ENCODE measurements at places on chromosomes 6 and 20. TPM values are rescaled to one million over a fixed set of nuclear protein-coding genes. Genes with fewer than 3 reads are reported as not detected.

The TP53TG5 gene
- total RNA-seq, result 2.4 TPM

DNA sequence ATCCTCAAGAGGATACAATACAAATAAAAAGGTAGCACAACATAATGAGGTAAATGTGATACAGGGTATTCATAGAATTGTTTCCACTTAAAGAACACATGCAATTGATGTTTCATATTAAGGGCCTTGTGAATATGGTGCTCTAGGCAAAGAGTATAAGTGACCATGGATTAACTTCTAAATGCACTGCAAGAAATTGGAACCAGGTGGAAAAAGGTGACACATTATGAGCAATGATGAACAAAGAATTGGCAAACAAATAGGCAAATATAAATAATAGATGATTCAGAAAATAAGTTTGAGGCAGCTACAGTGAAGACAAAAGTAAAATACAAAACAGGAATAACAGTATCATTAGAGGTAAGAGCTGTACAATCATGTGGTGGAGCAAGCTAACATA, 192.0 kb downstream of the GRIK2 start:
- DNase-seq, result no peak
- H3K27me3 ChIP-seq, result no peaks in the 10 kb centered on the region

The GDAP1L1 gene
- total RNA-seq, result not detected

DNA sequence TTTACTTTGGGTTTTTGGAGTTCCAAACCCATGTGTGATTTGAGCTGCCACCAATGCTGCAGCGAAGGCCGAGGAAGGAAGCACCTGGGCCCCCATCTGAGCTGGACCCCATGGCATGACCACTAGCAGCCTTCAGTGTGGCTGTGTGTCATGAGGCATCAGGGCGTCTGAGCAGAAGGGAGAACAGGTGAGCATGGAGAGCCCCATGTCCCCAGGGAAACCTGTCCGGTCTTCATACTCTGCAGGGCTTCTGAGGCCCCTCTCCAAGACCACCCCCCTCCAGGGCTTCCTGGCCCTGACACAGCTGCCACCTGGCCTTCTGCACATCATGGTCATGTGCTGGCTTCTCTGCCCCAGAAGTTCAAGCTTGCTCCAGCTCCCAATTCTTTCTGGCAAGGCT, 169.1 kb upstream of the CST7 start:
- H3K27me3 ChIP-seq, result no peaks in the 10 kb centered on the region
- H3K4me1 ChIP-seq, result no peaks in the 10 kb centered on the region
- DNase-seq, result peak; percentile 23
- H3K27ac ChIP-seq, result no peak overlapping the region
- H3K4me3 ChIP-seq, result no peak overlapping the region

- H3K27ac ChIP-seq, result peak overlapping the region; percentile 36
- H3K27me3 ChIP-seq, result no peaks in the 10 kb centered on the region
- H3K4me3 ChIP-seq, result no peak overlapping the region
- H3K36me3 ChIP-seq, result no peaks in the 10 kb centered on the region
- H3K4me1 ChIP-seq, result no peaks in the 10 kb centered on the region
- no peak for DNase-seq
Measured at GRCh38 chr6:163965426-163966348, 551.2 kb downstream of the QKI start.

DNA sequence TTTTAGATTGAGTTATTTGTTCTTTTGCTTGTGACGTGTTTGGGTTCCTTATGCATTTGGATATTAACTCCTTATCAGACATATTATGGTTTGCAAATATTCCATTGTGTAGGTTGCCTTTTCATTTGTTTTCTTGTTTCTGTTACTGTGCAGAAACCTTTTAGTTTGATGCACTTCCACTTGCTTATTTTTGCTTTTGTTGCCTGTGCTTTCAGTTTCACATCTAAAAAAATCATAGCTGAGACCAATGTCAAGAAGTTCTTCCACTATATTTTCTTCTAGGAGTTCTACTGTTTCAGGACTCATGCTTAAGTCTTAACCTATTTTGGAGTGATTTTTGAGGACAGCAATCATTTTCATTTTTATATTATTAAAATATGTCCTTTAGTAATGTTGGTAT, 113.5 kb downstream of the EPM2A start:
- no peaks in the 10 kb centered on the region for H3K27me3 ChIP-seq
- H3K4me1 ChIP-seq, result no peaks in the 10 kb centered on the region
- DNase-seq, result no peak
- H3K36me3 ChIP-seq, result no peaks in the 10 kb centered on the region

The RBPJL gene
- total RNA-seq, result not detected

The WFDC2 gene
- total RNA-seq, result 304 TPM

The ADGB gene
- total RNA-seq, result not detected

- H3K4me3 ChIP-seq, result peak overlapping the region; percentile 81
- DNase-seq, result peak; percentile 94
- H3K27me3 ChIP-seq, result peaks cover 63% of the 10 kb centered on the region
Measured at GRCh38 chr20:43187476-43188233, 2.1 kb downstream of the PTPRT start.

GRCh38 chr20:57395111-57395966, 4.1 kb downstream of the RBM38 start:
- DNase-seq, result peak; percentile 77
- H3K4me1 ChIP-seq, result peaks cover 7% of the 10 kb centered on the region
- H3K4me3 ChIP-seq, result no peak overlapping the region
- peaks cover 26% of the 10 kb centered on the region for H3K36me3 ChIP-seq
- H3K27ac ChIP-seq, result peak overlapping the region; percentile 83

GRCh38 chr20:8749986-8750385, 318.9 kb upstream of the PLCB4 start:
- H3K36me3 ChIP-seq, result no peaks in the 10 kb centered on the region
- no peaks in the 10 kb centered on the region for H3K27me3 ChIP-seq
- H3K4me1 ChIP-seq, result no peaks in the 10 kb centered on the region
- no peak for DNase-seq
- H3K27ac ChIP-seq, result no peak overlapping the region
